Activated T-cell treated with anti-CD3 and anti-CD28 coated beads for 4 hours (primary cell): ENCODE measurements at places on chromosomes 6 and 20.

GRCh38 chr6:157547112-157547511, 166.1 kb downstream of the ZDHHC14 start:
- no peak for DNase-seq

DNA sequence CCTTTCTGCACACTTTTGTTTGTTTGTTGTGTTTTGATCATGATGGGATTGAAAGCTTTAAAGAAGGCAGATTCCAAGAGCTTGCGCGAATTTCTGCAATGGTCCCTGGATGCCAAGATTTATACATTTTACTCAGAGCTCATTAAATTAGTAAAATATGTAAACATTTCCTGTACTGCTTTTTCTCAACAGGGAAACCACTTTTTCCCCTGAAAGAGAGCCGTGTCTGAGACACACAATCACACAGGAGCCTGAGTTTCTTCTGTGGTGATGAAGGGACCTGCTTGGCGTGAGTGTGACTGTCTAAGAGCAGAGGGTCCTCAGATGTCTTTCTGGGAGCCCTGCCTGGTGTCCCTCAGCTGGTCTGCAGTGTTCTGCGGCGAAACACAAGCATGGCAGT, 12.1 kb upstream of the TAGAP start:
- no peak for DNase-seq

- DNase-seq, result no peak
Observed at GRCh38 chr6:13229205-13230085, 98.9 kb downstream of the TBC1D7 start.

DNA sequence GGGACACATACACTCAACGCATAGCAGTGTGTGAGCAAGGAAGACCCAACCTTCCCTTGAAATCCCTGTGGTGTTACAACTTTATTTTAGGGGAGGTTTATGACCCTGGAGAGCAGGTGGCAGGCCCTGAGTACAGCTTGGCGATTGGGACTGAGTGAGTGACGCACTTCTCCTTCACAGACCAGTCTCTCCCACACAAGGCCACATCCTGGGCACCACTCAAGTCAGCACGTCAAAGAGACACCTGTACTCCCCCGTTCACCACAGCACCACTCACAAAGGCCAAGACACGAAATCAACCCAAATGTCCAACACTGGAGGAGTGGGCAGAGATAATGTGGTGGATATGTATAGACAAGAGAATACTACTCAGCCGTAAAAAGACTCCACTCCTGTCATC, 57.0 kb upstream of the FRMD1 start:
- DNase-seq, result no peak

GRCh38 chr6:8108031-8108660, 5.8 kb upstream of the EEF1E1 start:
- DNase-seq, result no peak

DNA sequence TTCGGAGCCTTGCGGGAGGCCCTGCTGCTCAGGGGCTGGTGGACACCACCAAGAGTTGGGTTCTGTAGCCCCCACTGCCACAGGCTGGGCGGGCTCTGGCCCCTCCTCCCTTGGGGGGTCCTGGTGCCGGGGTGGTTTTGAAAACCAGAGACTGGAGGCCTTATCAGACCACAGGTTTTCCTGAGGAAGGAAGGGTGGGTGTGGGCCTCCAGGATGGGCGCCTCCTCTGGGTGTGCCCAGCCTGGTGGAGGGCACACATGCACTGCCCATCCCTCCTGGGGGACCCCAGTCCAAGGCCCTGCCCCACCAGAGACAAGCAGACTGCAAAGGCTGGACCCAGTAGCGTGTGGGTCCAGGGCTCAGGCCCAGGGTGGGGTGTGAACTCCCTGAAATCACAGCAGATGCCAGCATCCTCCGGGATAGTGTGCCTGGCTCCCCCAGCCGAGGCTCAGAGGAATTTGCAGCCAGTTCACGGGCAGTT, 13.5 kb upstream of the ZBTB46 start:
- DNase-seq, result no peak

DNA sequence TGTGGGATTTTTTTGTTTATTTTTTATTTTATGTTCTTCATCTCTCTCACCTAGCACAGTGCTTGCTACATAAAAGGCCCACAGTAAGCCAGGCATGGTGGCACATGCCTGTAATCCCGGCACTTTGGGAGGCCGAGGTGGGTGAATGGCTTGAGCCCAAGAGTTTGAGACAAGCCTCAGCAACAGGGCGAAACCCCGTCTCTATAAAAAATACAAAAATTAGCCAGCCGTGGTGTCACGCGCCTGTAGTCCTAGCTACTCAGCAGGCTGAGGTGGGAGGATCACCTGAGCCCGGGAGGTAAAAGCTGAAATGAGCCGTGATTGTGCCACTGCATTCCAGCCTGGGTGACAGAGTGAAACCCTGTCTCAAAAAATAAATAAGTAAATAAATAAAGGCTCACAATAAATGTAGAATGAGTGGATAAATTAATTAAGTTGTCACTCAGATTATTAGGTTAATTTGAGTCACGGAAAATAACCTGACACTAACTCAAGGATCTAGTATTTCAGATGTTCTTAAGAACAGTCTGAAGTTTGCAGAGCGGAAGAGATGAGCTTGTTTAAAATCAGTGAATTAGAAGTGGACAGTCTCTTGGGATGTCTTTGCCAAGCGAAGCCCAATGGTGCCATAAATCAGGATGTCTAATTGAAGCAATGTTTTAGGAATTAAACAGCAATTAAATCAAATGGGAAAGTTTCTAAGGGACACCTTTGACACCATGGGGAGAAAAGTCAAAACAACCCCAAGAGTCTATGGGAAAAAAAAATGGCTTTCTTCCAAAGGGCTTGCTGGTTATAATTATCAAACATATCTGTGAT, 214.4 kb downstream of the ZNF217 start:
- no peak for DNase-seq

DNA sequence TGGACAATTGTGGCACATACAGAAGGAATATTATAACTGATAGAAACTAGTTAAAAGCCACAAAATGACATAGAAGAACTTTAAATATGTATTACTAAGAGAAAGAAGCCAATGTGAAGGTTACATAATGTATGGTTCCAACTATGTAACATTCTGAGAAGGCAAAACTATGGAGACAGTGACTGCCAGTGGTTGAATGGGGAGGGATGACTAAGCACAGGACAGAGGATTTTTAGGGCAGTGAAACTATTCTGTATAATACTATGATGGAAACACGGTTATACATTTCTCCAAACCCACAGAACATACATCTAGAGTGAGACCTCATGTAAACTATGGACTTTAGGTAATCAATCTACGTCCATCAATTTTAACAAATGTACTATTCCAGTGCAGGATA, 22.4 kb downstream of the SYNCRIP start:
- DNase-seq, result no peak

GRCh38 chr6:90250405-90250804, 46.2 kb downstream of the BACH2 start:
- no peak for DNase-seq

DNA sequence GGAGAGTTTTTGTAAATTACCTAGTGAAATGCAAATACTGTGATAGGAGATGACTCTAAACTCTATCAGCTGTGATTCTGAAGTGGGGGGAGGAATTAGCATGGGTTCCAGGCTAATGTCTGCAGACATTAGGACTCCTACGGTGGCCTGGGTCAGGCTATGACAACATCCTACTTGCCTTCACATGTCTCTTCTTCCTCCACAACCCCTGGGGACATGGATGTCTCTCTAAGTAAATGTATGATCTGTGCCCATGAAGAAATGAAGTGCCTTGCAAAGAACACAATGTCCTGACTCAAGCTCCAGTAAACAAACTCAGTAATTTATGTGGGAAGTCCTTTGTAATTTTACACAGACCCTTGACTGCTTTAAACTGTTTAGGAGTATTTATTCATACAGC, 165.8 kb upstream of the EEF1E1 start:
- DNase-seq, result no peak

DNA sequence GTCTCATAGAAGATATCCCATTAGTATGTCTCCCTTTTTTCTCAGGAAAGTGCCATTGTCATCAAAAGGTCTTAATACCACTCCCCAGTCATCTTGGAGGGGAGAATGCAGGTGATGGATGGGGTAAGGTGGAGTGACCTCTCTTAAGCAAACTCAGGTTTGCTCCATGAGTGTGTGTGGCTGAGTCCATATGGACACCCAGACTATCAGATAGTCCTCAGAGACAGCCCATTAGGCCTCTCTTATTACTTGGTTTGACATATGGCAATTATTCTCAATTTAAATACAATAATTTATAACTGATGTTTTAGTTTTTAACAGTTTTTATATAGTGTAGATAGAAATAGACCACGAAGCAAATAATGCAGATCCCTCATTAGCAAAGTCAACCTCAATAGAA, 23.2 kb downstream of the LAMA4 start:
- DNase-seq, result no peak

GRCh38 chr6:106525882-106526275, 103.4 kb downstream of the RTN4IP1 start:
- DNase-seq, result no peak

GRCh38 chr6:14386668-14387067, 269.1 kb downstream of the CD83 start:
- DNase-seq, result no peak

- no peak for DNase-seq
Observed at GRCh38 chr20:46893051-46893450, 1.6 kb upstream of the EYA2 start.

- DNase-seq, result no peak
Observed at GRCh38 chr20:51640743-51641142, 98.2 kb upstream of the NFATC2 start.

DNA sequence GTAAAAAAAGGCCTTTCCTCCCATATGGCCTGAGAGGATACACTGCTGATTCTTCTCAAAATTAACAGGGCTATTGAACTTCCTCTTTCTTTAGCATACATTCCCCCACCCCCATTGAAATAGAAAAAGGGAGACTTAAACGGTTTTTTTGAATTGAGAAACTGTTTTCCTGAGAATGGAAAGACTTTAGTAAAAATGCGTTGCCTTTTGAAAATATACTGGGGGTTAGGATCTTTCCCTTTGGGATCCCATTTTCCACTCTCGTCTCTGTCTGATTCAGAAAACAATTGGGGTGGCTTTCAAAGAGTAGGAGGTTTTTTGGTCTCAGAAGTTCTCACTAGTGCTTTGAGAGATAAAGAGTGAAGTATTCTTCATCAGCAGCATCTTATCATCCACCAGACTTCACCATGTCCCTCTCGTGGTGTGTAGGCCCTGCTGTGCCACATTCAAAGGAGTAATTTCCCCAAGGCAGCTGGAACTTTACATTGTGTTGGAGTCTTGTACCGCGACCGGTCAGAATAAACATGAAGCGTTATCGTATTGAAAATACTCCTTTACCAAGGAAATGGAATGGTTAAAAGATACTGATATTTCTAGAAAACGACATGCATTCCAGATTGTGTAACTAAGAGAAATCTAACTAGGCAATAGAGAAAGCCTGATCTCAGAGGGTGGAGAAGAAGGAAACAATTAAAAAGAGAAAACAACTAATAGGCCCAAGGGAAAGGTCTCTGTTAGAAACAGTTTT, 10.6 kb downstream of the MYB start:
- DNase-seq, result no peak

- DNase-seq, result no peak
Observed at GRCh38 chr6:123967905-123968304, 164.2 kb downstream of the NKAIN2 start.

- DNase-seq, result no peak
Observed at GRCh38 chr6:142303176-142303533, 1.3 kb downstream of the ADGRG6 start.

DNA sequence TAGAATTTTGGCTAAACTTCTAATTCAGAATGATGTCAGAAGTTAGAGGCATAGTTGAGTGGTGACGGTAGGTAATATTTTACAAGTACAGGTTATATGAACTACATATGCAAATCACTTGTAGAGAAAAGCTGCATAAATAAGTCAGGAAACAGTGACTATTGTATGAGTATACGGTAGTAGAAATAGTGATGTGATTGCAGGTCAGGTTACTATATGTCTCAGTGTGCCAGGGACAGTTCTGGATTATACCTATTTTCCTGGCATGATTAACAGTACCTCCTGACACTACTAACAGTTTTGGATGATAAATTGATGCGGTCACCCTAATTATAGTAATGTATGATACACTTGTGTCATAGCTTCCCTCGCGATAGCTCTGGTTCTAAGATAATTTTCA, 9.2 kb downstream of the DNAH8 start:
- DNase-seq, result no peak

GRCh38 chr20:58223358-58223941, 5.0 kb downstream of the ANKRD60 start:
- DNase-seq, result no peak

DNA sequence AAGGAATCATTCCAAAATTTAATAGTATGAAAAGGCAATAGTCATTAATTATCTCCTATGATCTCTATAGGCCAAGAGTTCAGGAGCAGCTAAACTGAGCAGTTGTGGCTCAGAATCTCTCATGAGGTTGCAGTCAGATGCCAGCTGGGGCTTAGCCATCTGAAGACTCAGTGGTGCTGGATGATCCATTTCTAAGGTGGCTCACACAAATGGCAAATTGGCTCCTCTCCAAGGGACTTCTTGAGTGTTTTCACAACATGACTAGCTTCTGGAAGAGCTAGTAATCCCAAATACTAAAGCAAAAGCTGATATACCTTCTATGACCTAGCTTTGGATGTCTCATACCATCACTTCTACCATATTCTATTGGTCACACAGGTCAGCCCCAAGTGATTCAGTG, 104.2 kb downstream of the HAO1 start:
- DNase-seq, result no peak

DNA sequence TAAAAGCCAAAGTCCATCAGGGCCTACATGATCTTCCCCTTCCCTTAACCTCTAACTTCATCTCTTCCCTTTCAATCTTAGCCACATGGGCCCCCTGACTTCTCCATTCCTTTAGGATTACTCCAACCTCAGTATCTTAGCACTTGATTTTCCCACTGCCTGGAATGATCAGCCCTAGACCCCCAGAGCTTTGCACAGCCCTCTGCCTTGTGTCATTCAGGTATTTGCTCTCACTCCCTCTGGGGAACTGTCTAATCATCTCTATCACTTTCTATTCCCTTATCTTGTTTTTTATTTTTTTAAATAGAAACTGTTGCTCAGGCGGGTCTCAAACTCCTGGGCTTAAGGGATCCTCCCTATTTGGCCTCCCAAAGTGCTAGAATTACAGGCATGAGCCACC, 13.3 kb upstream of the ZNFX1 start:
- no peak for DNase-seq

DNA sequence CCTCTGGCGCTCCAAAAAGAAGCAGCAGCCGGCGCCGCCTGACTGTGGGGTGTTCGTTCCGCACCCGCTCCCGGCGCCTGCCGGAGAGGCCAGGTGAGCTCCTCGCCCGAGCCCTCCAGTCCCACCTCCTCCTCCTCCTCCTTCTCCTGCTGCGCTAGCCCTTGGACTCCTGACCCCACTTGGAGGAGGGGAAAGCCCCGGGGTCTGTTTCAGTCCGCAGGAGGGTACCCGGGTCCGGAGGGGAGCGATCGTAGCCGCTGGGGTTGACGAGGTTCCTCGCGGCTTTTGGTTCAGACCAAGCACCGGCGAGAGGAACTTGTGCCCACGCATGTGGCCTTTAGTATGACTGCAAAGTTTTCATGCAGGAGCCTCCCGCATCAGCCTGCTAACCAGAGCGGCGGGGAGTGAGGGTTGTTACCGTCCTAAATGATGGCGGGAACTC, 493 bp downstream of the CRYBG1 start:
- DNase-seq, result no peak
